ENCODE measurements at places on chromosomes 12 and 14.

GRCh38 chr12:122081083-122081696, 2.6 kb downstream of the MLXIP start:
- DNase-seq: no peak

DNA sequence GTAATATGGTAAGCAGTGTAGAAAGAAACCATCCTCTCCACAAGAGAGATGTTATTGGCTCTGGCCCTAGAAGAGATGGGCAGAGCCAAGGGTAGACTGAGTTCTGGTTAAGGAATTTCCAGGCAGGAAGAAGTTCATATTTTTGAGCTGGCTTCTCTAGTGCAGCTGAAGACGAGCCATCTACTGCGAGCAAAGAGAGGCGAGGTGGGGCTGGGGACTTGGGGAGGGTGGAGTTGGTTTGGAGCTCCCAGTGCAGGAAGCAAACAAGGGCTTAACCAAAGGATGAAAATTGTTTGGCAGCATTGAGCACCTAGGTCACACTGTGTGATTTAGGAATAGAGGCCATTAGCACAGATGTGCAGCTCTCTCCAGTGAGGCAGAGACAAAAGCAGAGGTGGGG, 239.6 kb downstream of the ZFP36L1 start:
- DNase-seq: no peak

DNA sequence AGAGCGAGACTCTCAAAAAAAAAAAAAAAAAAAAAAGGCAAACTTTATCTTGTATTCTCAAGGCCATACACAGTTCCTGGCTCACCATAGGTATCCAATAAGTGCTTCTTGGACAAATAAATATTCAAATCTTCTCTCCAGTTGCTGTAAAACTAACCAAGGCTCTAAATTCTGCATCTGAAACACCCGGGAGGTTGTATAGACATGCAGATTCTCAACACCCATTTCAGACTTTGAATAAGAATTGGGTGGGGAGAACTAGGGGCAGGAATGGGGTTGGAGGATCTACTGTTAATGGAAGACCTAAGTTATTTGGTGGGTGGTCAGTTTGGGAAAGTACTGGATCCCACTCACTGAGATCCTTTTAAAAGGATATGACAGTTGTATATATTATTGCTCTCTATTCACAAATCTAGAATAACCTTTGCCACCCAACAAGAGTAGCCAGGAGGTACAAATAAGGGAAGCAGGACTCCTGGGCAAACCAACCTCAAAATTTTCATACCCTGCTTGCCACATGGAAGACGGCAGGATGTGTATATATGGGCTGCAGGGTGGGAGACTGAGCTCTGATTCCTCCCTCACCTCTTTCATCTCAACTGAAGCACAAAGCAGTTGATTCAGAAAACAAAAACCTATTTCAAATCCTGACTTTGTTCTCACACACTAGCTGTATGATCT, 879 bp downstream of the GDF3 start:
- DNase-seq: no peak

DNA sequence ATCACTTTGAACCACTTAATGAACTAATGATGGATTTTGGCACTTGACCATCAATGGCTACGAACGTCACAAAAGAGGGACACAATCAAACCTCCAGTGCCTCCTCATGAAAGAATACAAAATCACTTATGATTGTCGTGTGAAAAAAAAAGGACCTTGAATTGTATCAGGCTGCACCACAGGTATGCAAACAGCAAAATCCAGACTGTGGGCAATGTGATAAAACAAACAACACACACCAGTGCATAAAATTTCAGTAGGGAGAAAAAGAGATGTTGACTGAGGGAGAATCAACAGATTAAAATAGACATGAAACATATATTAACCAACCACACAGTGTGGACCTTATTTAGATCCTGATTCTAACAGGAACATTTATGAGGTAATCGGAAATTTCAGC, 2.6 kb downstream of the TSPAN8 start:
- DNase-seq: no peak

GRCh38 chr12:98763656-98764055, 118.6 kb downstream of the APAF1 start:
- no peak for DNase-seq

DNA sequence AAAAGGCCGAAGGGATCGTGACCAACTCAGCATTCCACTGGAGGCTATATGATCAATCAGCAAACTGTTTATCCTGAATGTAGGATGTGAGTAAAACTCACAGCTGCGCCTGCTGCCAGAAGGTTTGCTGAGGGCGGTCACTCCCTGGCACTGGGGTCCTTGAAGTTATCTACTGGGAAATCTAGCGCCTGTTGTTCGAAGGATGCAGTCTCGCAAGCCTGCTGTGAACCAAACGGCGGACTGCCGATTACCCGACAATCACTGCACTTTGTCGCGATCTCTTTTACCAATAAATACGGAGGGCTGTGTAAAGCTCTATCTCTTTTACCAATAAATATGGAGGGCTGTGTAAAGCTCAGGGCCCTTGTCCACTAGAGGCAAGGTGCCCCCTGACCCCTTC, 12.9 kb downstream of the DDX51 start:
- no peak for DNase-seq

- DNase-seq: no peak
Observed at GRCh38 chr12:4775936-4776335, 55.7 kb downstream of the GALNT8 start.

- DNase-seq: no peak
Observed at GRCh38 chr12:38163442-38163801, 153.2 kb upstream of the ALG10B start.

GRCh38 chr12:45655743-45656142, 73.8 kb upstream of the ARID2 start:
- no peak for DNase-seq

DNA sequence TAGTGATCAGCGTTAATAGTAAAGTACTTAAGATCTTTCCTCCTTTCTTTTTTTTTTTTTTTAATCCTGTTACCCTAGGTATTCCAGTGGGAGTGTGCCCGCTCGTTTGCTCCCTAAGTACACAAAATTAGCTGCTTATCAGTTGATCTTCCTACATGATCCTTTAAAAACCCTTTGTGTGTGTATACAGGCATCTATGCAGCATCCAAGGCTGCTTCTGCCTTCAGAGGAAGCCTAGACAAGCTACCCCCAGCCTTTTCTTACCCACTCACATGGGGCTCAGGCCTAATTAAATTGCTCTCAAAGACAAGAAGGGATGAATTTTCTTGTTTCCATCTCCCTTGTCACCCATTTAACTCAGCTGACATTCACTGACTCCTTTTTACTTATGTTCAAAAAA, 343.4 kb upstream of the LMO3 start:
- DNase-seq: no peak

- DNase-seq: no peak
Observed at GRCh38 chr12:119134284-119135072, 44.3 kb upstream of the HSPB8 start.

- DNase-seq: no peak
Observed at GRCh38 chr12:74431801-74432200, 105.8 kb upstream of the ATXN7L3B start.

GRCh38 chr14:50512463-50512862, 19.9 kb downstream of the MAP4K5 start:
- no peak for DNase-seq

- no peak for DNase-seq
Observed at GRCh38 chr12:101414533-101415119, 7.1 kb upstream of the ARL1 start.

GRCh38 chr12:52634266-52635056, 16.1 kb upstream of the KRT73 start:
- no peak for DNase-seq

GRCh38 chr12:132249689-132250478, 79.5 kb downstream of the GALNT9 start:
- DNase-seq: no peak

GRCh38 chr14:104895786-104896661, 28.7 kb upstream of the PLD4 start:
- DNase-seq: no peak

- DNase-seq: no peak
Observed at GRCh38 chr12:96587691-96588090, 98.3 kb downstream of the CFAP54 start.

GRCh38 chr14:98893675-98894074, 378.3 kb downstream of the BCL11B start:
- no peak for DNase-seq

GRCh38 chr12:15613981-15614380, 175.2 kb downstream of the EPS8 start:
- DNase-seq: no peak

DNA sequence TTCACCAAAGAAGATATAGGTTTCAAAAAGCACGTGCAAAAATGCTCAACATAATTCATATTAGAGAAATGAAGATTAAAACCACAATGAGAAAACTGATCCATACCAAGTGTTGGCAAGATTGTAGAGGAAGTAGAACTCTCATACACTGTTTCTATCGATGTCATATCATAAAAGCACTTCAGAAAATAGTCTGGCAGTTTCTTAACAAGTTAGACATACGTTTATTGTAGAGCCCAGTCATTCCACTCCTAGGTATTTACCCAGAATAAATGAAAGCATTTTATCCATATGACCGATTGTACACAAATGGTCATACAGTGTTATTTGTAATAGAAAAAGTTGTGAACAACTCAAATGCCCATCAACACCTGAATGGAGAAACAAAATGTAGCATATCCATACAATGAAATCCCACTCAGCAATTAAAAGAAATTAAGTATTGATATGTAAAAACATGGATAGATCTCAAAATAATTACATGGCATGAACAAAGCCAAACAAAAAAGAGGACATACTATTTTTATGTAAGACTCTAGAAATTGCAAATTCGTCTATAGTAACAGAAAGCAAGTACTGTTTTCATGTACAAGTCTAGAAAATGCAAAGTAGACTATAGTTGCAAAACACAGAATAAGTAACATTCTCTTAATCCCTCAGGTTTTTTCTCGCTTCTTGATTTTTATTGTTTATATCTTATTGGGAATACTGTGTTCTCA, 41.0 kb downstream of the USP15 start:
- DNase-seq: no peak
